ENCODE measurements at places on chromosomes 7 and 10. TPM values are rescaled to one million over a fixed set of nuclear protein-coding genes. Genes with fewer than 3 reads are reported as not detected.

The MUC3A gene
- polyA plus RNA-seq = 2.3 TPM

The ZNF467 gene
- polyA plus RNA-seq = 8.8 TPM

The GPR146 gene
- polyA plus RNA-seq = 12.6 TPM

The CDHR3 gene
- polyA plus RNA-seq = 2.2 TPM

The ZNF438 gene
- 10.2 TPM for polyA plus RNA-seq

The ANKMY2 gene
- polyA plus RNA-seq = 13.1 TPM

The GRID2IP gene
- polyA plus RNA-seq = 0.46 TPM

The PAX4 gene
- polyA plus RNA-seq = 0.11 TPM

GRCh38 chr10:128040096-128040495 is 86.1 kb downstream of the MKI67 start:
- no peak for DNase-seq

DNA sequence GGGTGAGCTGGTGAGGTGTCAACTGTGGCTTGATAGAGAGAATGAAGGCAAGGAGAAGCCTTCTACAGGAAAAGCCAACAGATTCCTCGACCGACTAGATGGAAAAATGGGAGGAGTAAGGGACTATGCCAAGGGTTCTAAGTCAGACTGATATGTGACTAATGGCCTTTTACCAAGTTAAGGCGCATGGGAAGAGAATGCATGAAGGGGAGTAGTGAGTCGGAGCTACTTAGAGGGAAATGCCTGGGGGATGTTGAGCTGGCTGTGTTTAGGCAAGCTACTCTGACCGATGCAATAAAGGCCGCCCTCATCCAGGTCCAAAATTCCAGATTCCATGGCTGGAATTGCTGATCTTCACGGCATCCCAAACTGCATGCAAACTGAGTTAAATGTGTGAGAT is 48.2 kb downstream of the APBB1IP start:
- DNase-seq = no peak

DNA sequence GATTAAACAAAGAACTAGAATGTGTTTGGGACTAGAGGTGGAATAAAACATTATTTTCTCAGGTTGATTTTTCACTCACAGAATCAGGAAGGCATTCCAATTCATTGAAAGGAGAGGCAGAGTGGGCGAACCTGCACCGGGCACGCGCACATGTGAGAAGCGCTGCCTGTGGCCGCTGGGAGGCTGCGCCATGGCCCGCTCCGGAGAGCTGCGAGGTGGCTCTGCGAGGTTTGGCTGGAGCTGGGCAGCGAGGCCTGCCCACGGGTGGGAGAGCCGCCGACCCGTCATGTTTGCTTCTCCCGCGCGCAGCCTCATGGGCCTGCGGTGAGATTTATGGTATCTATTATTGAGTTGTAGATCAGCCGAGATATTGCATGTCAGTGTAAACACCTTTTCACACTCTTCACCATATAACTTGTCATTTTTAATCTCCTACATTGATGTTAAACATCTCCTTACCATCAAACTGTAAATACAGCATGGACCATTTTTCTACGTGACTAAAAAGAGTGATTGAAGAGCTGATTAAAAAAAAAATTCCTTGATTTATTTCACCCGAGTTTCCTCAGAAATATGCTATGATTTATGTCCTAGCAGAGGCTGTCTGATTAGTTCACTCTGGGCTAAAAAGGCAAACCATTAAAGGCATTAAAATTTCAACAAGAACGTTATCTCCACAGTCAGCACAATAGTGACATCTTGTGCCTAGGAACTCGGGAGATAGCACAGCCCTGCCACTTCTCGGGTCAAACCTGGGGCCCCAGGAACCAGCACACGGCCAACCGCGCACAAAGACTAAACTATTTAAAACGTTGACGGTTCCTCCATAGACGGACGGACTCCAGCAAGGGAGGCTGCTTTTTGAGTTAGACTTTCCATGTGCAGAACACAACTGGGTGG is 96.6 kb upstream of the RNF32 start:
- DNase-seq = no peak

GRCh38 chr10:69659241-69660038 is 29.4 kb downstream of the FAM241B start:
- DNase-seq = no peak

GRCh38 chr10:101041252-101041761 is 10.3 kb downstream of the SFXN3 start:
- DNase-seq = peak; percentile 89

DNA sequence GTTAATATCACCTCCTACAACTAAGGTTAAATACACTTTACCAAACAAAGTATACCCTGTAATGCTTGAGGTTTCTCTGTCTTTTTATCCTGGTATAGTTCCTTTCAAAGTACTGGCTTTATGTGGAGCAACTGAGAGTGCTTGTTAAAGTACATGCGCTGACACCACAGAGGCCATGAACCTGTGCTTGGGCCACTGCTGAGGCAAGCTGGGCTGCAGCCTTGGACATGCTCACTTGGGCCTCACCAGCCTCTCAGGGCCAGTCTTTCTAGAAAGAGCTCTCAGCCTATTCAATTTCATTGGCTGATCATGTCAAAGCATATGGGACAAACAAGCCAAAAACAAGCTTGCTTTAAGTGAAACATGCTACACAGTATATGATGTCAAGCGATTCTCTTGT is 126.1 kb upstream of the DNAJB12 start:
- no peak for DNase-seq

GRCh38 chr10:79244841-79245504 is 102.3 kb upstream of the PPIF start:
- DNase-seq = no peak

- no peak for DNase-seq
These were observed 17.2 kb downstream of the TAS2R60 start for GRCh38 chr7:143460271-143460979.

DNA sequence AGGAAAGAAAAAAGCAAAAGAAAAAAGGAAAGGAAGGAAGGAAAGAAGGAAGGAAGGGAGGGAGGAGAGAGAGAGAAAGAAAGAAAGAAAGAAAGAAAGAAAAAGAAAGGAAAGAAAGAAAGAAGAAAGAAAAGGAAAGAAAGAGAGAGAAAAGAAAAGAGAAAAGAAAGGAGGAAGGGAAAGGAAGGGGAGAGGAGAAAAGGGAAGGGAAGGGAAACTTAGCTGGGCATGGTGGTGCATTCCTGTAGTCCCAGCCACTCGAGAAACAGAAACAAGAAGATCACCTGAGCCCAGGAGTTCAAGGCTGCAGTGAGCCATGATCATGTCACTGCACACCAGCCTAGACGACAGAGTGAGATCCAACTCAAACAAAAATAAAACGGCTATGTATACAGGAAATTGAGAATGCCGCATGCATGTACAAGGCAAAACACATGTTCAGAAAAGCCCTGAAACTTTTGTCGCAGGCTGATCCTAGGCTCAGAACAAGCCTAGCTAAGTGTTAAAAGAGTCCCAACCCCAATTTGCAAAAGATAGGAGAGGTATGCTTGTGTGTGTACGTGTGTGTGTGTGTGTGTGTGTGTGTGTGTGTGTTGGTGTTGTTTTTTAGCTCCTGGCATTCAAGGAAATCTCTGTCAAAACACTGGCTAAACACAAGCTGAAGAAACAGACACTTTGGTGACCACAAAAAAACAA is 6.6 kb upstream of the NPC1L1 start:
- DNase-seq = no peak

- no peak for DNase-seq
These were observed 220.9 kb upstream of the PLXDC2 start for GRCh38 chr10:19595212-19595845.

GRCh38 chr7:134916171-134916883 is 70.0 kb upstream of the AGBL3 start:
- DNase-seq = no peak

- DNase-seq = no peak
These were observed 72.1 kb downstream of the PTPRZ1 start for GRCh38 chr7:121945066-121945465.

GRCh38 chr10:17644485-17644943 is 563 bp downstream of the STAM start:
- no peak for DNase-seq

DNA sequence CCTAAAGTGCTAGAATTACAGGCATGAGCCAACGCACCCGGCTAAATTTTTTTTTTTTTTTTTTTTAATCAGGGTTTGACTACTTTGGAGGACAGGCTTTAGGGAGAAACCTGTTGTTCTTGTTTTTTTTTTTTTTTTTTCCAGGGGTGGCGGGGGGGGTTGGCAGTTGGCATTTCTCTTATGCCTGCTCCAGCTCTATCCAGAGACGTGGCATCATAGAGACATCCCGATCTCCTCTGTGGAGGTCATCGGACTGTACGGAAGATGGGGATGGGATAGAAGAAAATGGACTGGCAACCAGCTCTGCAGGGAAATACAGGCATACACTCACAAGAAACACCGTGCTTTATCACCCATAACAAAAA is 130.8 kb downstream of the PRPF18 start:
- DNase-seq = no peak

DNA sequence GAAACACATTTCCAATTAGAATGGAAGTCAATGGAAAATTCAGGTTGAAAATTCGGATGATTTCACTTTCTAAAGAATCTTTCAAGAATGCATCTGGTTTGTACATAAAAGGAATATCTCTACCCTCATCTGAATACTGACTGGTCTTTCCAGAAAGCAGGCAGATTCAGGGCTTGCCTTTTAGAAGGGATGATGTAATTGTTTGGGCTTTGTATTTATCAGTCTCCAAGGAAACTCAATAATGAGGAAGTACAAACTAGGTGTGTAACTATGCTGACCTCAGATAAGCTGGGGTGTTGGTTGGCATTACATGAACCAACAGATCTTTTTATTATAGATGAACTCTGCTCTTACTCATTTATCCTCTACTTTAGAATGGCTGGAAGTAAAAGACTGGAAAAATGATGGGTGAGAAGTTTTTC is 24.1 kb downstream of the PDLIM1 start:
- no peak for DNase-seq

DNA sequence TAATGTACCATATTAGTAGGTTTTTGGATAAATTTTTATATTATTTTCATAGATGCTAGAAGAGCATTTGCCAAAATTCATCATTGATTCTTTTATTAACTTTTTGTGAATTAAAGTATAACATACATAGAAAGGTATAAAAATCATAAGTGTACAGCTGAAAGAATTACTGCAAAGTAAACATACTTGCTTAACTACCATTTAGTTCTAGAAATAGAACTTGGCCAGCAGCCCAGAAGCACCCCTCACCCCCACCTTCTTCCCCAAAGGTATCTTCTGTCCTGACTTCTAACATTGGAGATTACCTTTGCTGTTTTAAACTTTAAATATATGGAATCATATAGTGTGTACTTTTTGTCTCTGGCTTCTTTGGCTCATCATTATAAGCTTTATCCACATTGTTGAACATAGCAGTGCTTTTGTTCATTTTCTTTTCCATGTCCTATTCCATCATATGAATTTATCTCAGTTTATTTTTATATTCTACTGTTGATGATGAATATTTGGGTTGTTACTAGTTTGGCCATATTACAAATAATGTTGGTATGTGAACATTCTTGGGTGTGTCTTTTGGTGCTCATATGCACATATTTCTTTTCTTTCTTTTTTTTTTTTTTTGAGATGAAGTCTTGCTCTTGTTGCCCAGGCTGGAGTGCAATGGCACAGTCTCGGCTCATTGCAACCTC is 142.8 kb downstream of the ADK start:
- no peak for DNase-seq

- DNase-seq = no peak
These were observed 342.1 kb downstream of the GRID1 start for GRCh38 chr10:86024281-86025041.

DNA sequence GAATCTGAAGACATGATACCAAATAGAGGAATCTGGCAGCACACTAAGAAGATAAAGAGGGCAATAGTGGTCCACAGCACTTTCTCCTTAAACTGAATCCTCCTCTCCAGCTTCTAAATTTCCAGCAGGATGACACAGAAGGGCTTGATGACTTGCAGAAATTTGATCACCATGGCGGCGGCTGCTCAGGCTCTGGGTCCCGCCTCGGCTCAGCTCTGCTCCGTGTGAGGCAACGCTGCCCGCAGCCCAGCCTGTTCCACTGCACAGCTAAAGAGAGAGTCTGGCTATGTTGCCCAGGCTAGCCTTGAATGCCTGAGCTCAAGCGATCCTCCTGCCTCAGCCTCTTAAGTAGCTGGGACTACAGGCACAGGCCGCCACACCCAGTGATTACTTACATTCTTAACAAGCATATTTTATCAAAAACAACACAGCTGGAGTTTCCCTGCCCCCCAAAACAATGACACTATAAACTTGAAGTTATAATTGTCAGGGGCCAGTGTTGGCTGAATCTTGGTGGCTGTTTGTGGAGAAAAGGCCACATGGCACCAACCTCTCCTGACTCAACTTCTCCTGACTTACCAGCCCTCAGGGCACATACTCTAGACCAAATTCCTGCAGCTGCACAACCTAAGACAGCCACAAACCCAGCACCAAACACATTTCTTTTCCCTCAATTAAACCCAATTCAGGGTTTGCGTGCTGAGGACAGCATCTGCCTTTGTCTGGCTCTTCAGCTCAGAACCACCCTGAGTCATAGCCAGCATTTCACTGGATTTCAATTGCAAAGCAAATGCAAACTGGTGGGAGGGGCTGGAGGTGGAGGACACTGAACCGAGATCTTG is 11.6 kb upstream of the TNPO3 start:
- no peak for DNase-seq

- no peak for DNase-seq
These were observed 1.3 kb upstream of the CUL1 start for GRCh38 chr7:148697256-148698006.

DNA sequence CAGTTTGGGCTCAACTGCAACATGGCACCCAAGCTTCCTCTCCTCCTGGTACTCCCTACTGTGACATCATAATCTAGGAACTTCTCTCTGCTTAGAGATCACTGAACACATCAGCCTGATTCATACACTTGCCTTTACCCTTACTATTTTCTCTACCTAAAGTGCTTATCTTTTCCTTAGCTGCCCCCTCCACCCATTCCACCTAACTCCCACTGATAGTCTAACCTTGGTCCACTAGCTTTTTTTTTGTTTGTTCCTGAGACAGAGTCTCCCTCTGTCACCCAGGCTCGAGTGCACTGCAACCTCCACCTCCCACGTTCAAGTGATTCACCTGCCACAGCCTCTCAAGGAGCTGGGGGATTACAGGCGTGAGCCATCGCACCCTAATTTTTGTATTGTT is 15.9 kb downstream of the CUL2 start:
- no peak for DNase-seq

- no peak for DNase-seq
These were observed 109.7 kb upstream of the GDF10 start for GRCh38 chr10:47190301-47190700.

- DNase-seq = peak; percentile 12
These were observed 84.5 kb upstream of the DYNC1I1 start for GRCh38 chr7:95687759-95688343.

DNA sequence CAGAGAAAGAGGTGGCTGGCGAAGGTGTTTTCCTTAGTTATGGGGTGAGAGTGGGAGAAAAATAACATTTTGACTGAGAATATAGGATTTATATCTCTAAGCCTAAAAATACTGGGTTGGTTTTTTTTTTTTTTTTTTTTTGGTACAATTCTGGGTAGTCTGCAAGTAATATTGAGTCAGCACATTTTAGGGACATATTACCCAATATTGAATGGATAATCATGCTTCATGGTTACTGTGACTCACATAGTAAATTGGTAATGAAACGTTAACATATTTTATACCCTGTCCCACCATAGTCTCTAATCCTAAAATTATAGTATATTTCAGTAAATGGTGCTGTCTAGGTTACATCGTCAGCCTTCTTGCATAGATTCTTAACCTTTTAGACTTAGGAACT is 91.4 kb downstream of the TPST1 start:
- no peak for DNase-seq
